ENCODE measurements at places on chromosomes 2 and 18.

GRCh38 chr2:102251042-102251848, 60.1 kb upstream of the IL1RL1 start:
- DNase-seq, result peak; percentile 28

DNA sequence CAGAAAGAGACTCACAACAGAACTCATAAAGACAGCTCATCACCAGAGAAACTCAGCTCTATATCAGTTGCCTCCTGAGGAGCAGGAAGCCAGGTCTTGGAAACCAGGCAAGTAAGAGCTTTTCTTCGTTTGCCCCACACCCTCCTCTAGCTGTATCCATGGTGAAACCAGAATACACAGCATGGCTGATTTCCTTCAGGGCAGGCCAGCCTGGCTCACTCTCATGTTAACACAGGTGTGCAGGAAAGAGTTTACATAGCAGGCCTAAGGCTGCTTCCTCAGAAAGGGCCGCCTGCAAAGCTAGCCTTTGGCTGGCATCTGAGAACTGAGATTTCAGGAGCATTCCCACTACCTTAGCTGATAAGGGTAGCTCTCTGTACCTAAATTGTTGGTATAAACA, 65.7 kb downstream of the KLHL14 start:
- DNase-seq, result no peak

DNA sequence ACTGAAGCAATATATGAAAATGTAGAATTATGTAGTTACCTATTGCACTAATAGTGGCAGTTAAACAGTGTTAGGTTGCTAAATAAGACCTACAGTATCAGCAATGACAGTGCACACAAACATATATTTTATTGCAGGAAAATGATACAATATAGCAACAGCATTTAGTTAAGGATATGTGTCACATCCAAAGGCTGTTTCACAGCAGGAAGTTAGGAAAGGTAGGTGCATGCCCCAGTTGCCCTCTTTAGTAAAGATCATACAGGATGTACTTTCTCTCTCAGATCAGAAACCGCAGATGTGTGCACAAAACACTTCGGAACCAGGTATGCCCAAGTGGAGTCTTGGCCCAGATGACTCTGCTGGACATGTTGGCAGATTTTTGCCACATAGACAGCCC, 444.1 kb downstream of the XIRP2 start:
- no peak for DNase-seq

DNA sequence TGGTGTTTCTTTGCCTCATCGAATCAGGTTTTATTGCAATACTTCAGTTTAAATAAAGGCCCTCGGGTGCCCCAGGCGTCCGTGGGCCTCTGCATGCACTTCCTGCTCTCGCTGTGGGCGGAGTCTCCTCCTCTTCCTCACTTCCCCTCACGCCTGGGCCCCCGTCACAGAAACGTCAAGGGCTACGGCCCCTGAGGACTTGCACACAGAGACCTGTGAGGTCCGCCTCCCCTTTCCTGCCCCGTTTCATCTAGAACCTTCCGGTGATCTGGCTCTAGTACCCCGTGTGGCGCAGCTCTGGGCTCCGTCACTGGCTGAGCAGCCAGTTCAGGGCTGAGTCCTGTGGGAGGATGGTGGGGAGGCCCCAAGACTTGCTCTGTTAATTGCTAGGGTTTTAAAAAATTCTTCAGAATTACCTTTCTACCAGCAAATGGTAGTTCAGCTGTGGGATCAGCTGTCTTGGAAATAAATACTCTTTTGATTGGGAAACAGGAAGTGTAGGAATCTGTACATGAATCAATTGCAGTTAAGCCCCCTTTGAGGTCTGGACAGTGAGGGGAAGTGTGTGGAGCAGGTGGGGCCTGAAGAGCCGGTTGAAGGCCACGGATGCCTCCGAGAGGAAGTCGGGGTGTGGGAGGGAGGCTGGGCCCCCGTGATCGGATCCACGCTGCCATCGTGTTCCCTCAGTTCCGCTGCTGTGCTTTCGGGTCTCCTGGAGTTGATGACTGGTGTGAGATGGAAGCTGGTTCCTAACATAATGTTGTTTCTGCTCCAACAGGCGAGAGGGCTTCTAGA, 10.2 kb downstream of the NFATC1 start:
- DNase-seq, result peak; percentile 20

DNA sequence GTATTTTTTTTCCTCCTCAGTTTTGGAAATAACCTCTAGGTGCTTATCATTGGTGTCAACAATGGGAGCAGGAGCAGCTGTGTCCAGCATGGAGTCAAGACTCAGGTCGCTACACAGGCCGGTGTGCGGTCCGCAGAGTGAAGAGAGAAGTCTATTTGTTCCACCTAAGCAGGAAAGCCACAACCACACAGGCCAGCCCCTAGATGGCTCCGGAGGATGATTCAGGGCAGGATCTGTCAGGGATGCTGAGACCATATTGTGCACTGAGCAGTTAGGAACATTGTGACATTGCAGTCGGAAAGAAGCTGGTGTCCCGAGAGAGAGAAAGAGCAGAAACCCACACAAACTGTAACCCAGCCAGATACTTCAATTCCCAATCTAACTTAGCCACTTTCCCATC, 136.9 kb downstream of the GAREM1 start:
- DNase-seq, result no peak

DNA sequence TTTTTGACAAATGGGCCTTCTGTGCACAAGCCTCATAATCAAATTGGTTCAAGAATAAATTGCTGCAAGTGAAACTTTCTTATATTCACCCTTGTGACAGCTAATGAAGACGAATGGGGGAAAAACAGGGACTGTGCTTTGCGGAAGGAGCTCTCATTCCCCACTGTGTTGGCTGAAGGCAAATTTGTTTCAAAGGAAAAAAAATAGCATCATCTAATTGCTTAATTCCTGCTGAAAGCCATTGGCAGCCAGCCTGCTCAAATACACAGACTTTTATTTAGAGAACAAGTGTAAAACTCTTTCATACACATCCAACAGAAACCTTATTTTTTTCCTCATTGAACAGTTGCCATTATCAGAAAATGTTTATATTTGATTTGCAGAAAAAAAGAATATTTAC, 172.3 kb downstream of the ARL6IP6 start:
- DNase-seq, result no peak

DNA sequence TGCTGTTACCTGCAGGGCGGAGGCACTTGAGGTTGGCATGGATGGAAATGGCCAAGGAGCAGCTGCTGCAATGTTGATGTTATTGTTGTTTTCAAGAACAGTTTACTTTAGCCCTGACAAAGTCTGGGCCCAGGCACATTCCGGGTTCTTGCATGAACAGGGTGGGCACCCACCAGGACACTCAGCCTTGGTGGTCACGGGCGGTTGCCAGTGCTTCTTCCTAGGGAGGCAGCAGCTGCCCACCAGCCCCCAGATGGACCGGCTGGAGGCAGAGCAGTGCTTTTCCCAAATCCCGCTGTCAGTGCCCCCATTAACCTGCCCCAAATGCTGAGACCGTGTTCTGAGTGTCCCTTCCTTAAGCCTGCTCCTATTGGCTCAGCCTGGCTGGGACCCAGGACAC, 38.5 kb upstream of the B3GNT7 start:
- no peak for DNase-seq

GRCh38 chr2:3574155-3574554, 905 bp upstream of the RPS7 start:
- no peak for DNase-seq

DNA sequence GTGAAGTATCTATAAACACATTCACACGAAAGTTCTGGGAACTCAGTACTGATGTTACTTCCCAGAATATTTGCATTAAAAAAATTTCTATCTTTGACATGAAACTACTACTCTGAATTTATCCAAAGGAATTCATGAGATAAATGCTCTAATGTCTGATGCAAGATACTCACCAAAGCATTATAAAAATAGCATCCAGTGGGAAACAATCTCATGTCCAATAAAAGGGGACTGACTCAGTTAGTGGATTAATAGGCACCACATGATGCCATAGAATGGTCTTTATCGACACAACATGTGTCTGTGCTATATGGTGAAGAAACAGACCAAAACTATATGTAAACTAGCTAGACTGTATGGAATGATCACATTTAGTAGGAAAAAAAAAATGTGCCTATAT, 33.9 kb downstream of the LAMA3 start:
- no peak for DNase-seq

DNA sequence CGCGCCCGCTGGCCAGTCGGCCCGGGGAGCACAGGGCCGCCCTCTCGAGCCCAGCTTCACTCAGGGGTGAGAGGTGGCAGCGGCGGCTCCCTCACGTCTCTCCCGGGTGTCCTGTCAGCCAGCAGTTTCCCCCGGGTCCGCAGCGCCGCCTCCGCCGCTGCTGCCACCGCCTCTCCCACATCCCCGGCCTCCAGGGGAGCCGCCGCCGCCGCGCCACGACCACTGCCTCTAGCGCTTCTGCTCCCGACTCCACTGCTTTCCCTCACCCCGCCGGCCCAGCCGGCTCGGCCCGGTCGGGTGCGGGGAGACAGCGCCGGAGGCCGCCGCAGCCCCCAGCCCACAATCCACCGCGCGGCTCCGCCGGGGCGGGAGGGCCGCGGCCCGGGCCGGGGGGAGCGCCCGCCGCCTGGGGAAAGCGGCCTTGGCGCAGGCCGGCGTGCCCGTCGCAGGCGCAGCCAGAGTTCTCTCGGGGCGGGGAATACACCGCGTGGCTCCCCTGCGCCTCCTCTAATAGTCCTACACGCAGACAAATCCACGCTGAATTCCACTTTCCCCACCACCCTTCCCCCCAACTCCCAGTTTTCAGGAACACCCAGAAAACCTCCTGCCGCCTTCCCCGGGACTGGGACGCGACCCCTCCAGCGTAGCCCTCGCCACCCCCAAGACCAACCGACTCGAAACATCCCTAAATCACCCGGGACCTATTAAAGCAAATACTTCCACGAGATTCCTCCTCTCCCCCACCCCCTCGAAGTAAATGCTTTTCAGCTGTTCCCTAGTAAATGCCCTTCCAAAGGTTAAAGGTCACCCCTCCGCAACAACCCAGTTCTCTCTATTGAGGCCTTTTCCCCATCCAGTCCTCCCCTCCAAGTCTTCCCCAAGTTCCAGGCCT, at the start of gene VPS54:
TSS of gene VPS54 (minus strand) at position 346 of the 892 bp plus-strand sequence. CDS start 35,429 bp downstream, outside the sequence.
- peak; percentile 21 for DNase-seq

GRCh38 chr2:198283146-198283545, 478.8 kb downstream of the PLCL1 start:
- no peak for DNase-seq

DNA sequence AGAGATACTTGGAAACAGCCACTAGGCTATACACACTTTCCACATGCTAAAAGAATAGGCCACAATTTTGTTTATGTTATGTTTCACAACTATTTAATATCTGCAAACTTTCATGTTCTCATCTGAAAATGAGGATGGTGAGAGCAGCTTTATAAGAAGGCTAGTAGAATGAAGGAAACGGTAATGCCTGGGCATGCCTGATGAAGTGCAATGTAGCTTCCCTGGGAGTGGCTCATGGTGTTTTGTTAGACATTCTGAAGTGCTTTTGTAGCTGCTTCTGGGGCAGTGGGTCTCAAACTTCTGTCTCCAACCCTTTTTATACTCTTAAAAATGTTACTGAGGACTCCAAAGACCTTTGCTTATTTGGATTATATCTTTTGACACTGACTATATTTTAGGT, 193.3 kb upstream of the VWC2L start:
- DNase-seq, result no peak

DNA sequence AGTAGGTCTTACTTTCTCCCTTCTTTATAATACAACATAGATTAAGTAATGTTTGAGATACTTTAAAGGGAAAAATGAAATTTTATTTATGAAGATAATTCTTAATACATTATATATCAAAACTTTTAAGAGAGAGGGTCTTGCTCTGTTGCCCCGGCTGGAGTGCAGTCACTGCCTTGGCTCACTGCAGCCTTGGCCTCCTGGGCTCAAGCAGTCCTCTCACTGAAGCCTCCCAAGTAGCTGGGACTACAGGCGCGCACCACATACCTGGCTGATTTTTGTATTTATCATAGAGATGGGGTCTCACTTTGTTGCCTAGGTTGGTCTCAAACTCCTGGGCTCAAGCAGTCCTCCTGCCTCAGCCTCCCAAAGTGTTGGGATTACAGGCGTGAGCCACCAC, 94.8 kb downstream of the COX7A2L start:
- DNase-seq, result no peak

- no peak for DNase-seq
Observed at GRCh38 chr2:231935207-231935524, 9.0 kb upstream of the NPPC start.

DNA sequence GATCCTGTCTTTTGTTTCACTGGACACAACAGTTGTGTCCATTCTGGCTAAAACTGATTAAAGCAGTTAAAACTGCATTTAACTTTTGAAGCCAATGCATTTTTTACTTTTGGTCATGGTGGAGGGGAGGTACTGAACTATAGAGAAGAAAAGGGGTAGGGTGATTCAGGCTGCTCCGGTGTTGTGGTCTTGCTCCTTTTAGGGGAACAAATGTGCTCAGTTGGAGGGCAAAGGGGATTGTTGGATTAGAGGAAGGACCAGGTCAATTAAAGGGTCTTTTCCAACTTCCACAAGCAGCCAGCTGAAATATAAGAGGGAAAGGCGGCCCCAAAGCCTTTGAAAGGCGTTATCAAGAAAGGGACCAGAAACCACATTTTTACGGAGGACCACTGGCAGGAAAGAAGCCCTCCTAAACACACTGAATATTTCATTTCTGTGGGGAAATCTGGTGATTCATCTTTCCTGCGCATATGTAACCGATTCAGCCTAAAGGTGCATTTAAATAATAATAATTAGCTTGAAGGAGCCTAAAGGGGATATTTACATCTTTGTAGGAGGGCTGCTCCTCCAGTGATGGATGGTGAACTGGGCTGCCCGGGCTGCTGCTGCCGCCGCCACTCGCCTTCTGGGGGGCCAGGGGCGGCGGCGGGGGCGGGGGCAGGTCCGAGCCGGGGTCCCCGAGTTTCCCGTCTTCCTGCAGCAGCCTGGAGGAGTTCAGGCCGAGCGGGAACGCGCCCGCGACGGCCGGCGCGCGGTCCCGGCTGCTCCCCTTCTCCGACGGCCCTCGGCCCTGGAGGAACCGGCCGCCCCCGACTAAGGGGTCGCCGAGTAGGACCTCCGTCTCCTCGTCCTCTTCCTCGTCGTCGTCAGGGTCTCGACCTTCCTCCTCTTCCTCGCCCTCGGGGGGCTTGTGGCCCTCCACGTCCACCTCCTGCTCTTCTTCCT, 5.2 kb downstream of the SKOR2 start:
- no peak for DNase-seq

GRCh38 chr2:16094811-16095210, 154.5 kb downstream of the MYCN start:
- DNase-seq, result no peak

DNA sequence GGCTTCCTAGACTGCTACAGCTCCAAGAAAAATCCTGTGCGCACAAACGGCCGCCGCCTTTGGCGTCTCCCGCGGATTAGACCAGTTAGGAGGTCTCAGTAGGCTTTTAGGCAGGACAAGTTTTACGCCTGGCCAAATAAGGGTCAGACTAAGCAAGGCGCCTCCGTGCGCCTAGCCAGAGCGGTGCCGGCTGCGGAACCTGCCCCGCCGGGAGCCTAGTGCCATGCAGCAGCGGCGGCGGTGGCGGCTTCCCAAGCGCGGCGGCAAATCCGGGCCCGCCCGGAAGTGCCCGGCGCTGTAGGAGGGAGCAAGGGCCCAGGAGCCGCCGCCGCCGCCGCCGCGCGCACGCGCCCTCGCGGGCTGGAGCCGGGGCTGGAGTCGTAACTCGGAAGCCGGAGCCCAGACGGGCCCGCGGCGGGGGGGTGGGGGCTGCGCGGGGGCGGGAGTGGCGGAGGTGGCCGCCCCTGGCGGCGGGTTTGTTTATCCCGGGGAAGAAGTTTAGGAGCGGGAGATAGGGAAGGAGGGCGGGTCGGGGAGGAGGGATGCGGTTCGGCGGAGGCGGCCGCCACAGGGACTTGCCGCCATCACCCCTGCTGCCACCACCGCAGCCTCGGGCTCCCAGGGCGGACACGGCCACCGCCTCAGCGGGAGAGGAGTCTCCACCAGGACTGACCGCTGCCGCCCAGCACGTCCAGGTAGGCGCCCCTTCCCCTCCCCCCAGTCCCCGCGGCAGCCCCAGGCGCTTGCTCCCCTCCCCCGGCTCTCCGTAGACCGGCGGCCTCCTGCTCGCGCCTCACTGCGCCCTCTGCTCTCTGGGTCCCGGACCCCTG, at the start of gene SPOPL:
TSS of gene SPOPL (plus strand) at position 346 of the 830 bp plus-strand sequence. CDS start 48,447 bp downstream, outside the sequence.
- peak; percentile 68 for DNase-seq
